ENCODE measurements at places on chromosomes 12 and 14.

DNA sequence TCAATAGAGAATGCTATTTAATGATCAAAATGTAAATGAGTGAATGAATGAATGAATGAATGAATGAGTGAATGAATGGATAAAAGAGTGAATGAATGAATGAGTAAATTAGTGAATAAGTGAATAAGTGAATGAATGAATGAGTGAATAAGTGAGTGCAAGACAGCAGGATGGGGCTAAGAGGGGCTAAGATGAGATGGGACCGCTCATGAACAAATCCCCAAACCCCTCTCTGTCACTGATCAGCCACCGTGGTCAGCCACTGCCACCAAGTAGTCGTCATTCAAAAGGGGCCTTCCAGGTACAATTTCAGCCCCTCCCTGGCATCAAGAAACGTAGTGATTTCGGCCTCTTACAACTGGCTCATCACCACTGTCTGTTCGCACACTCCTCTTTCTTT lies 79.2 kb downstream of the BCL11B start:
- no peak for DNase-seq

DNA sequence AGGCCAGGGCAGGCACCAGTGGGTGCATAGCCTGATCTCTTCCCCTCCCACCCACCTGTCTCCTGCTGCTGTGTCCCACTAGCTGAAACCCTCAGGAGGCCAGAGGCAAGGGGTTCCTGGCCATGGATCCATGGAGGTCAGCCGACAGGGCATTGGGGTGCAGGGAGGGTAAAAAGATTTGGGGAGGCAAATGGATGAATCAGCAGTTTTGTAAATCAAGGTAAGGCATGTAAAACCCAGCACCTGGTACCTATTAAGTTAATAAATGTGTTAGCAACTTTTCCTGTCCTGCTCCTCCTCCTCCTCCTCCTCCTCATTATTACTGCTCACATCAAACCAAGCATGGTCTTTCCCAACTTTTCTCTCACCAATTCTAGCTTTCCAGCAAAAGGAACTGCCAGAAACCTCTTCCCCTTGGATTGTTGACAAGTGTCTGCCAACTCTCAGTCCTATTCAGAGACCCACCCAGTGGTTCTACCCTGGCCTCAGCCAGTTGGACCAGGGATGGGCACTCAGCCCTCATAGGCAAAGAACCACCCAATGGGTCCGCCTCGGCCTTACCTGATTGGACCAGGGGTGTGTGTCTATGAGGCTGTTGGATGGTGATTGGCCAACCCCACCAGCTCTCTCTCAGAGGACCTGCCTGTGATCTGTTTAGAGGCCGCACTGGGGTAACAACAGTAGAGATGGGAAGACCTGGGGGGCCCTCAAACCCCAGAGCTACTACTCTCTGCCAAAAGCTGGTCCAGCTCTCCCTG lies 155.7 kb upstream of the GSC start:
- no peak for DNase-seq

DNA sequence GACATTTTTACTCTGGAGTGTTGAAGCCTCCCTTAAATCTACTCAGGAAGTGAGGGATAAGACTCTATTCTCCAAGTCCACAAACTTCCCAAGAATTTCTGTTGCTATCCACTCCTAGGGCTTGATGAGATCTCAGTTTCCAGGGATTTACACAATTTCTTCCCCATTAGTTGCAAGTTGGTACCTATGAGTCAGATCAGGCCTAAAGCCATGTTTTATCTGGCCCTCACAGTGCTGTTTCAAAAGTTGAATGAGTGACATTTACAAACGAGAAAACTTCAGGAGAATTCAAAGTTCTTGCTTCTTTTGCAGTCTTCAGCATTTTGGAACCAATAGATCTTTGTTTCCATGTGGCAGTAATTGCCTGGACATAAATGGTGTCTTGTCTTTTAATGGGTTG lies 156.4 kb upstream of the SYT10 start:
- no peak for DNase-seq

DNA sequence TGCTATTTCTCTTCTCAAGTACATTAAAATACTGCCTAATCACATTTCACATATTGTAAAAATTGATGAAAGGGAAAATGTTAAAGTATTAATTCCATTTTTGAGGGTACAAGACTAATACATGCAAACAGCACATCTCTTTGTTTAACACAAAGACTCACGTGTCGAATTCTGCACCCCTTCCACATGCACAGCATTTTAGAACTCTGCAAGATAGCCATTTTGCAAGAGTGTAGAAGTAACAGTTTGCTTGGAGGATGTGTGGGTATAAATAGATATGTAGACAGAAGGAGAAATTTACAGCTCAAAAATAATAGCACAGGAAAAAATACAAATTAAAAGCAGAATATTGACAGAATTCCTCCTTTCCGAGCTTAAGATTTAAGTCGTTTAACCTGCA lies 2.5 kb downstream of the GRIN2B start:
- DNase-seq: no peak

GRCh38 chr12:99059824-99060511 lies 414.9 kb downstream of the APAF1 start:
- no peak for DNase-seq

DNA sequence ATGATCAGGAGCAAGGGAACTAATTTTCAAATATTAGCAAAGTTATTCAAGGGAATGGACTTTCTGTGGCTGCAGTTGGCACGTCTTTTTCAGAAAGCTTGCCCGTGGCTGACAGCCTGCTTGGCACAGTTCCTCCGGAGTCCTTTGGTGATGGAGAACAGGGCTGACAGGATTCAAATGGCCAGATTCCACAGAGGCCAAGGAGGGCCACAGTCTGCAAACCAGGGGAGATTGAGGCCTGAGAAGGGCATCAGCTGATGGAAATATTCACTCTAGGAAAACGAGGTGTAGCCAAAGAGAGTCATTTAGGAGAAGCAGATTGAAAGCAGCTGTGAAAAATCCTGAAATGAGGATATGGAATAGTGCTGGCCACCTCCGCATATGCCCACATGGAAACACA lies 178.3 kb downstream of the EMP1 start:
- no peak for DNase-seq

DNA sequence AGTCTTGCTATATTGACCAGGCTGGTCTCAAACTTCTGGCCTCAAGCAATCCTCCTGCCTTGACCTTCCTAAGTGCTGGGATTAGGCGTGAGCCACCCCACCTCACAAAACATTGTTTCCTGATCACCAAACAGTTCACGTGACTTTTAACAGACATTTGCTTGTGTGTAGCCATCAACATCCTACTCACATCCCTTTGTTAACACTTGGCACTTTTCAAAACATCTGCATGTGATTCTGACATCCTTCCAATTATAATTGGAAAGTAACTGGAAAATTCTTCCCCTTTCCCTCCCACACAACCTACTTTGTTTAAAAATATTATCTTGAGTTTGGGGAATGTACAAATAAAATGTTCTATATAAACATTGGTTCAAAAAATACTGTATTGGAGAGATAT lies 317.9 kb downstream of the PCNX1 start:
- DNase-seq: no peak

DNA sequence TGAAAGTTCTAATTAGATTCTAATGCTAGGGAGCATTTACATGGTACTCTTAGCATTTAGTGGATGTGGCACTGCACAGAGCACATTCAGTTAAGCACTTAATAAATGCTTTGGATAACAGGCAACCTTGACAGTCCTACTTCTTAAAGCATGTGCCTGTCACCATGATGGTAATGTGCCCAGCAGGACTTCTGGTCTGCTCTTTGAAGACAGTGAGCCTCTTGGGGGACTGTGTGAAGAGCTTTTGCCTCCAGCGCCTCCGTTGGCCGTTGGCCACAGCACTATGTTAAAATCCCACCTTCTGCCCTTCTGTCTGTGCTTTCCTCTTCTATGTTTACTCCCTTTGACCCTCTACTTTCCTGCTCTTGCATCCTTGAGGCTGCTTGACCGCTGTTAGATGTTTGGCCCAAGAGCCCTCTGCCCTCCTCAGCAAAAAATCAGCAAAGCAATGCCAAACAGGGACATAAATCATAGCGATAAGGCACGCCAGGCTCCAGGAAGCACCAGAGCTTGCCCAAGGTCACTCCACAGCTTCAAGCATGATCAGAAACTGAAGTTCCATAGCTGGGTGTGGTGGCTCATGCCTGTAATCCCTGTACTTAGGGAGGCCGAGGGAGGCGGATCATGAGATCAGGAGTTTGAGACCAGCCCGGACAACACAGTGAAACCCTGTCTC lies 8.3 kb downstream of the CDKL1 start:
- DNase-seq: no peak

DNA sequence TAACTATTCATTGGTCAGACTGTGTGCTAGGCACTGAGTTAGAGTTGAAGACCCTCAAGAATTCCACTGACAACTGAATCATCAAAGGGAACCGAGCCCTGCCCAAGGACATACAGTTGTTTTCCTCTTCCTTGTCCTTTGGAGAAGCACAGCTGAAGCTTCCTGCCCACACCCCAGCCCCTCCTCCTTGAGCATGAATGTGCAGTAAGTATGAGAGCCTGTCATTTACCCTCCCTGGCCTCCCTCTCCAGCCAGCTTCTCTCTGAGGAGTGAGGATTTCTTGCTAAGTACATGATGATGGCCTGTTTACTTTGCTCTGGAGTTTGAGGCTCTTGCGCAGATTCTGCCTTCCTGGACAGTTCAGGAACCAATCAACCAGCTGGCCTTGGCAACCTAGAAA lies 235.2 kb downstream of the CACNA1C start:
- no peak for DNase-seq

DNA sequence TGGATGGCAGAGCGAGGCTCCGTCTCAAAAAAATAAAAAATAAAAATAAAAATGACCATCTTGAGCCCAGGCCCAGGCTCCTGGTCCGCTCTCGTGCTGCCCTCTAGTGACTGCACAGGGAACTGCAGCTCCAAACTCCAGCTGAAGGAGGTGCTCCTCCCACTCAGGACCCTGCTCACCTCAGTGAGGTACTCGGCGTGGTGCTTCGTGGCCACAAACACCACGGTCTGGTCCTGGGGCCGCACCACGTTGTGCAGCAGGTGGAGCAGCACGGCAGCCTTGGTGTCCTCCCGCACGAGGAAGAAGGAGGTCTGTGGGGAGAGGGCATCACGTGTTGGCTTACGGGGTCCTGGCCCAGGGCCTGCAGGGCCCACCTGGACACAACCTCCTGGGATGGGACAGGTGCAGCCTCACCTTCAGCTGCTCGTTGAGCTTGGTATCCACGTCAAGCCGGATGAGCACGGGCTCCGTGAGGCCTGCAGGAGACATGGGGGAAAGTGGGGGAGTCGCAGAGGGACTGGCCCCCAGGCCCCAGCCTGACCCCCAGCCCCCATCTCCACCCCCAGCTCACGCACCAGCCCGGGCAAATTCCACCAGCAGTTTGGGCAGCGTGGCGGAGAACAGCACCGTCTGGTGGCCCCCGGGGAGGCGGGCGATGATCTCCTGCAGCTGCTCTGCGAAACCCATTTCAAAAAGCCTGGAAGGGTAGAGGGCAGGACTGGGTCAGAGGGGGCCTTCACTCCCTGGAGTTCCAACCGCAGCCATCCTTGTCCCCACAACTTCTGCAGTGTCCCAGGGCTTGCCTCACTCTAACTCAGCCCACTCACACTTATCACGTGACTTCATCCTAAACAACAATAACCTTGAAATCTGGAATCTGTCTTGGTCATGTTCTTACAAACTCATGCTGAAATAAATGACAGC lies 10.6 kb downstream of the DDX54 start:
- peak; percentile 78 for DNase-seq

- no peak for DNase-seq
Observed at GRCh38 chr12:55008944-55009585, 10.7 kb upstream of the NEUROD4 start.

DNA sequence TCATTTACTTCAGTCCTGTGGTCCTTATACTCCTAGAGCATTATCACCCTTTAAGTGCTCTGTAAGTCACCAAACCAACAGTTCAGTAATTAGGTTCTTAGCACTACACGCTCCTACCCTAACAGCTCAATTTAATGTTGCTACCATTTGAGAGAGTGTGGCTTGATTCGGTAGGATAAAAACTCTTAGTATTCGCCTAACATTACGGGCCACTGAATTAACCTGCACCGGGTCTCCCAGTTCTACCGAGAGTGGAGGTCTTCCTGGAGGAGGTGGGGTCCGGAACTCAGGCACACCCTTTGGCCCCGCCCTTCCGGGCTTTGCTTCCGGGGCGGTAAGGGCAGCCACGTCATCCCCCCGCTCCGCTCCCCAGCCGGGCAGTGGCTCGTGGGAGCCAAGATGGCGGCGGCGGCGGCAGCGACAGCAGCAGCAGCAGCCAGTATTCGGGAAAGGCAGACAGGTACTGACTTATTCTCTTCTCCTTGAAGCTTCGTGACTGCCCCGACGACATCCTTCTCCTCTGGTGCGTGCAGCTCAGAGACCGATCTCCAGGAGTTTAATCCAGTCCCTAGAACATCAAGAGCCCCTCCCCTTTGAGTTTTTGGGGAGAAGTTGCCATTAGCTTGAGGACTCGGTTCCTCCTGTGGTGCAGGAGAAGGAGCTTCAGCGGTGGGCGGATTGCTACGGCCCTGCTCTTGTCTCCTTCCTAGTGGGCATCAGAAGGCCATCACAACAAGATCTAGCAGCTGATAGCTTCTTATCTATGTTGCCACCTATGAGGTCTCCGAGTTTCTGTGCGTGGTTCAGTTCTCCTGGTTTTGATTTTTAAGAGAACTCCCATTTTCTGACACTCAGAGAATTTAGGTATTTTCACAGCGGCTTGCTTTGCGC lies at the start of gene SCFD1:
SCFD1 (plus strand) TSS at position 380 of the 891 bp plus-strand sequence; CDS start at position 400, 20 bp downstream.
- peak; percentile 91 for DNase-seq
